ENCODE measurements at places on chromosomes 2 and 18.

- DNase-seq = no peak
Observed at GRCh38 chr2:166550923-166551322, 56.9 kb upstream of the SCN7A start.

GRCh38 chr2:42784204-42784880 is 8.0 kb downstream of the HAAO start:
- DNase-seq = no peak

GRCh38 chr18:50360611-50361010 is 14.2 kb upstream of the SKA1 start:
- DNase-seq = no peak

- DNase-seq = no peak
Observed at GRCh38 chr2:11805024-11805423, 58.6 kb downstream of the LPIN1 start.

- DNase-seq = no peak
Observed at GRCh38 chr2:112836695-112837117, at the start of gene IL1B. IL1B (minus strand) TSS chr2:112836779; CDS start chr2:112836229, 550 bp downstream.

- no peak for DNase-seq
Observed at GRCh38 chr2:205858881-205859441, 176.7 kb downstream of the NRP2 start.

GRCh38 chr2:187224989-187225388 is 223.1 kb downstream of the CALCRL start:
- no peak for DNase-seq

DNA sequence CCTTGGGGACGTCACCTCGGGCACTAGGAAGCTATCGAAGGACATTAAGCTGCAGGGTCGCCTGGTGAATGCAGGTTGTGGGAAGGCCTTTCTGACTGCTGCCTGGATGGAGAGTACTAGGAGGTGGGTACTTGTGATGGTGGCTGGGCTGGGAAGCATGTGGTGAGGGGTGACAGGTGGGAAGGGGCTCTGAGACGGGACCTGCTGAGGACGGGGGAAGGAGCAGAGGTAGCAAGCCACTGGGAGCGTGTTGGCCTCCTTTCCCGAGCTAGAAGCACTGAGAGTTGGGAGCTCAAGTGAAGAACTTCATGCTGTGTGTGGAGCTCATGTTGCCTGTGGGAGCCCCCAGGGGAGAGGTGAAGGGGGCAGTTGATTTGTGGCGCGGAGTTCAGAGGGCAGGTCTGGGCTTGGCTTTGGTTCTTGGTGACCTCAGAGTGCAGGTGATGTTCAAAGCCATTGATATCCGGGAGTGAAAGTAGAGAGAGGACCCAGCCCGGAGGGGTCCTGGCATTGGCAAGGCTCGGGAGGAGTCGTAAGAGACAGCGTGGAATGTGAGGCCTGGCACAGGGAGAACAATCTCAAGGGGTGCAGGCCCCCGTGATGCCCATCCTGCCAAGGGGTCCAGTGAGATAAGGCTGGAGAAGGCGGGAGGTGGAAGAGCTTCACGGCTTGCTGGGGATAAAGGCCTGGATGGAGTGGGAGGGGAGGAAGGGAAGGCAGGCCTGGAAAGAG is 13.2 kb downstream of the MROH2A start:
- DNase-seq = no peak

DNA sequence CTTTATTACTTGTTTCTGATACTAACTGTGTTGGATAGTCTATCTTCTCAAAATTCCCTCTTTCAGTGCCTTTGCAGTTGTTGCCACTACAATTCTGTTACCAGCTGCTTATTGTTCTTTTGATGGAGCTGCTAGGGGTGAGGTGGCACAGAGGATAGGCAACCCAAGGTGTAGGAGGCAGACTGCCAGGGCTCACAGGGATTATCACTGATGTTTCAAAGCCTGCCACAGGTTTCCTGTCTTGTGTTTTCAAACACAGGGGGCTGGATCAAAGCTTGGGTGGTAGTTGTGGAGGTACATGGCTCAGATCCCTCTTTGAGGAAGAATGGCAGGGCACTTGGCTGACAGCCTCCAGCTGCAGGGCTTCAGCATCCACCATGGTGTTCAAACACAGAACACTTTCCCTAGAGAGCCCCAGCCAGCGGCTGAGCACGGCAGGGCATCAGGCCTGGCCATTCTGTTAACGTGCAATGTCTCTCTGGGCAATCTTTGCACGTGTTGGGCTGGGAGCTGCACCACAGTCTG is 87.1 kb downstream of the POLE4 start:
- DNase-seq = no peak

- DNase-seq = no peak
Observed at GRCh38 chr2:10326707-10327594, 24.2 kb downstream of the HPCAL1 start.

DNA sequence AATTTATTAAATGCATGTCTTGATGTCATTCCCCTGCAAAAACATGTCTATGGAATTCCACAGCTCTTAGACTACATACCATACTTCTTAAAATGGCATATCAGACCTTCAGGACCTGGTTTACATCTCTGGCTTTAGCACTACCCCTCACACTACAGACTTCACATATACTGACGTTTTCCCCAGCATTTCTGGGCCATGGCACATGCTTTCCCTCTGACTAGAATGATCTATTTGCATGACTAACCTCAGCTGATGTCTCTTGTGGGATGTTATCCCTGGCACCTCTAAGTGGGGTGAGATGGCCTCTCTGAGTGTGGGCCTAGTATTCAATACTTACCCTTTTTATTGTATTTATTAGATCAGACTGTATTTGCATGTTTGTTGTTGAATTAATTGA is 381.6 kb downstream of the ERBB4 start:
- no peak for DNase-seq

- no peak for DNase-seq
Observed at GRCh38 chr18:66993492-66993891, 389.6 kb upstream of the CDH19 start.

DNA sequence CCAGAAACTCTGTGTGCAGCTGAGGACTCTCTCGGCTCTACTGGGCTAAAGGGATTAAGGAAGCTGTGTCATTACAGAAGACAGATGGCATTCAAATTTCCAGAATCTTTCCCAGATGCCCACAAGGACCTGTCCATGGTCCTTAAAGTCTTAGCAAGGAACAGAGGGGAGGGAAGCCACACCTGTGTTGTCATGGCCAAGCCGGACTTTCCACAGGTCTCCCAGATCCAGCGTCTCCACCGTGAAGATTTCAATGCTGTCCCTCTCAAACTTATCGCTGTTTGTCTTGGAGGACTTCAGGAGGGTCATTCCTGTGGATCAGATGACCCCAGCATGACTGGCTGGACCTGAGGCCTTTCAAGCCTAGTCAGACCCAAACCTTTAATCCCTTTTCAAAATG is 114.5 kb downstream of the LOXHD1 start:
- no peak for DNase-seq

DNA sequence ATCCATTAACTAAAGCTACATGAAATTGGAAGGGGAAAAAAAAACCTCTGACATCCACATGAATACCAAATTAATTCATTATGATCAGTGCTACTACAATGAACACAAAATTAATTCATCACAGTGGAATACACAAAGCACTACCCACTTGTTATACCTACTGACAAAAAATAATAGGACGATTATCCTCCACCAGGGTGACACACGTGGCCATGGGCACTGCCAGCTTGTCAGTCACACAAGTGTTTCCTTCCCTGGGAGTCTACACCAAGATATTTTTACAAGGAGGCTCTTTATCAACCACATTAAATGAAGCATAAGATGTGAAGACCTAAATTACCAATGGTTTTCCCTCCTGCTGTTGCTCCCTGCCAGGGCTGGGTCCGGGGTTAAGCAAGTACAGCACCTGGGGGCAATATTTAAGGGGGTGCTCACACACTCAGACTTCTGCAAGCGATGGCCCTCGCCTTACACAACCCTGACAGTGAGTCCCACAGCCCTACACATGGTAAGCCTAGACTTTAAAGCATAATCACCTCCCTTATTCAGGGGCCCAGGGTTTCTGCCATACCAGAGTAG is 90.1 kb downstream of the TCF4 start:
- DNase-seq = no peak

DNA sequence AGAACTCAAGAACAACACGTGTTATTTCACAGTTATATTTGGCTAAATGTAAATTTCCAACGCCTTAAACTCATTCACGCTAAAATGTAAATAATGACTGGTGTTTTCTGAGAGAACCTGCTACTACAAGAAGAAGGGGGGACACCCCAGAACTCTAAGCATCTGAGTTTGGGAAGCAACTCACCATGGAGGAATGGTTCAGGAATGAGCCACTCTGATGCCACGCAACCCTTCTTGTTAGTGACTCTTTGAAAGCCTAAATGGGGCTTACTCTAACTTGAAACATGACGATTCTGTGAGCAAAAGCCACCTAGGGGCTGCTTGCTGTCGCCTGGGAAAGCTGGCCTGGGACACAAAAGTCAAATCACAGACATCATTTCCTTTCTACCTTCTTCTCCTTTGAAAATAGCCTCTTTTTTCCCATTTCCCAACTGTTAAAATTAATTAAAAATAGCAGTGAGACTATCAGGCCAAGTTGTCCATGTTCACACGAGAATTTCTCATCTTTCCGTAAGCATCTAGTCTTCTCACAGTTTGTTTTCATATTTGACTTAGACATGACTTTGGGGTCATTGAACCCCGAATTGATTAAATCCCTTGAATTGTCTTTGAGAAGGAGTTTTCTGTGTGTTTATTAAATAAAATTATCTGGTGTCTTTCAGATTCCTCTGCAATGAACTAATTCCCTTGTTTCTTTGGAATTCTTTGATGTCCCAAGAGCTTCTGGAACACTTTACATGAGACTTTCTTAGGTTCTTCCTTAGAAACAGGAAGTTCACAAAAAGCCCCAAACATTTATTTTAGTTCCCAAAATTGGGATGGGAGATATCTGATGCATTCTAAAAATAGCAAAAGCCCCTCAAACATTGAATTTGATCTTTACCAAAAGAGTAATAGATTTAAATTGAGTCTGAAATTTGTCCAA is 75.5 kb upstream of the CABLES1 start:
- no peak for DNase-seq

DNA sequence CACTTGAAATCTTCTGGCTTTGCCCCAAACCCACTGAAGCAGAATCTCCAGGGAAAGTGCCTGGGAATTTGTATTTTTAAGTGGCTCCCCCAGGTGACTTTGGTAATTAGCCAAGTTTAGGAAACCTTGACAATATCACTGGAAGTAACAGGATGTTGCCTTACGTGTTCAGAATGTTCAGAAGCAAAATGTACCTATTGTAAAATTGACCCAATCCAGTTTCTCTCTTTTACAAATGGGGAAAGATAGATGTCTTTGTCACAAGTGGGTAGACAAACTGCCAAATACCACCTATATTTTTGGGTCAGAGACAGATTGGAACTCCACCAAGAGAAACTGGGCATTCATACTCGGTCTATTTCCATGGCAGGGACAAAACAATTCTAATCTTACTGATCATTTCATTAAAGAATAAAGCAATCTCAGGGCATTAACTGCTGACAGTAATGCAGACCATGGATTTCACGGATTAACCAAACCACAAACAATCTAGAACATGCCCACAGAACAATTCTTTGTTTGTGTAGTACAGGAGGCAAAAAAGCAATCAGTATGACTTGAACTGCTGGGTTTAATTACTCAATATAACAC is 255.8 kb downstream of the ERBB4 start:
- DNase-seq = no peak

GRCh38 chr2:157359628-157360027 is 34.0 kb upstream of the ERMN start:
- DNase-seq = no peak

DNA sequence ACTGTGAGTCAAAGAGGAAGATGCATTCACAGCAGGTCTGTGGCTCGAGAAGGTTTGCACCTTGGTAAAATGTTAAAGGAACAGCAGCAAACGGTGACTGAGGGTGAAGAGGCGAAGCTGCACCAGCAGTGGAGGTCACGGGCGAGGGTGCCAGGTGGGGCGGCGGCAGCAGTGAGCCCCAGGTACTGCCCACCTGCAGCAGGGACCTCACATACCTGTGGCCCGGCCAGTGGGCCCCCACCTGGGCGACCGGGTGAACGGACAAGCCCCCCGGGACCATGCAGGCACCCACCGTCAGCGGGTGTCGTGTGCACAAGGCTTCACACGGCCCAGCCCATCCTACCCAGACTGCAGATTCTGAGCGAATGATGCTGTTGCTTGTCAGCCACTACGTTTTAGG is 23.6 kb upstream of the KCNG2 start:
- DNase-seq = no peak

GRCh38 chr2:177721818-177722567 is 329.4 kb downstream of the AGPS start:
- no peak for DNase-seq

GRCh38 chr2:7098816-7099215 is 181.6 kb downstream of the RNF144A start:
- no peak for DNase-seq

DNA sequence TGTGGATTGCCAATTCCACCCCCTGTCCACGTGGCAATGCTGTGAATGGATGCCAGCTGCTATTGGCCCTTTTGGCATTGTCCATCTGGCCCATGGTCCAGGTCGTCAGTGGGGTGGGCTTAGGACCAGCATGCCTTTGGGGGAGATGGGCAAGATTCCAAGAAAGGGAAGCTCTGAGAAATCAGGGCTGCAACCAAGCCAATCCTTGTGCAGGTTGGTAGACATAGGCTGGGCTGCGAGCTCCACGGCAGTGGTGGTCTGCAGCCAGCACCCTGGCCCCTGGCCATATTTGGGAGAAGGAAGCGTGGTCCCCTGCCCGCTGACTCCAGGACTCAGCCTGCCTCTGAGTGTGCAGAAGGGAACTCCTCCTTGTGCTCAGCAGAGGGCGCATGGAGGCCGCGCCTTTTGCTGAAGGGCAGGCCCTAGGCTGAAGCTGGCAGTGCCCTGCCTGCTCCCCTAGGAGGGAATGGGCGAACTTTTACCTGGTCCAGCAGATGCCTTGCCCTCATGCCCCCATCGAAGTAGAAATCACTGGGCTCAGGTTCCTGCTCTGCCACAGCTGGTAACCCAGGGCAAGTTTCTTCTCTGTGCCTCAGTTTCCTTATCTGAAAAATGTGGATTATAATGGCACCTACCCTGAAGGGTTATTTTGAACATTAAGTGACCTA is 5.4 kb downstream of the SPR start:
- peak; percentile 24 for DNase-seq

- DNase-seq = no peak
Observed at GRCh38 chr2:196422361-196422760, 217.2 kb upstream of the CCDC150 start.

- no peak for DNase-seq
Observed at GRCh38 chr2:201929281-201930026, 104.2 kb upstream of the FZD7 start.

DNA sequence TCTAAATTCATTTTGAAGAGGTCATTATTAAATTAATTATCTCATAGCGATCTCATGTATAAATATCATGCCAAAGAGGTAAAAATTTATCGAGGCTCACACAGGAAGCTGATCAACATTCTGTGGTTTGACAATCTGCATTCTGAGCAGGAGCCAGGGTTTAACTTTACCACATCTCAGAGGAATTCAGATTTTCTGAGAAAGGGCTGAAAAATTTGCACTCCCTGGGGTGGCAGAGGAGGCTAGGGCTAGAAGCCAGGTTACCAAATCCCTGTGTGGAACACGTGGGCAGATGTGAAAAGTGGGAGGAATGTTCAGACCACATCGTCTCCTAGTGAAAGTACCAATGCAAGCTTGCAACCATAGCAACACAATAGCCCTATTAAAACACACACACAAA is 63.5 kb upstream of the CTLA4 start:
- DNase-seq = no peak

GRCh38 chr2:91442246-91442905 is 2750.9 kb downstream of the RPIA start:
- no peak for DNase-seq

All from activated T-helper 1 cell treated with Interleukin-2 at 50 U/mL for 16 hours (primary cell).